ENCODE measurements at places on chromosomes 7 and 10.

GRCh38 chr10:63757067-63757466 is 235.9 kb downstream of the REEP3 start:
- DNase-seq: no peak

DNA sequence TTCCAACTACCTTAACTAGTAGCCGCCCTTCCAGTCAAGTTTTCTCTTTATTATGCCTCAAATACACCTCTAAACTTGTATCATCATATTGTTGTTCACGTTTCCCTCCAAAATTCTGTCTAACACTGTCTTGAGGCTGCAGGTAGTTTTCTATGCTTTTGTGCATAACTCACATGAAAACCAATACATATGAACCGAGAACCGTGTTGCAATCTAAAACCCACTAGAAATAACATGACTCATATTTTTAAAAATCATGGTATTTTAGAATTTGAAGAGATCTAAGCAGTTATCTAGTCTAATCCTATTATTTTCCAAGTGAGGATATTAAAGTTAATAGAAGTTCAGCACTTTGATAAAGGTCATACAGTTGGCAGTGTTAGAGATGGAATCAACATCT is 18.2 kb downstream of the LIPF start:
- no peak for DNase-seq

DNA sequence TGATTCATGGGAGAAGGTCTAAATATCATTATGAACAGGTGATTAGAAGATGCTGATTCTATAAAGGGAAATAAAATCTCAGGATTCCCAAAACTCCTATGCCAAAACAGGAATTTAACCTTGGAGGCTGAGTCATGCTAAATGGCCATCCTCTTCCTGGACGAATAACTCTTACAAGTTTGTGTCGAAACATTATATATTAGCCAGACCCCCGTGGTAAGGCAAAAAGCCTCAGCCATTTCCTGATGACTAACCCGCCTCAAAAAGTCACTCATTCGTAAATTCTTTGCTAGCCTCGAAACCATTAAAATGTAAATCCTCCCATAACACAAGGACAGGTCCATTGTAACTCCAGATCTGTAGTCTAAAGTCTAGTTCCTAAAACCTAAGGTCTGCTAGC is 32.0 kb downstream of the CUL2 start:
- DNase-seq: no peak

DNA sequence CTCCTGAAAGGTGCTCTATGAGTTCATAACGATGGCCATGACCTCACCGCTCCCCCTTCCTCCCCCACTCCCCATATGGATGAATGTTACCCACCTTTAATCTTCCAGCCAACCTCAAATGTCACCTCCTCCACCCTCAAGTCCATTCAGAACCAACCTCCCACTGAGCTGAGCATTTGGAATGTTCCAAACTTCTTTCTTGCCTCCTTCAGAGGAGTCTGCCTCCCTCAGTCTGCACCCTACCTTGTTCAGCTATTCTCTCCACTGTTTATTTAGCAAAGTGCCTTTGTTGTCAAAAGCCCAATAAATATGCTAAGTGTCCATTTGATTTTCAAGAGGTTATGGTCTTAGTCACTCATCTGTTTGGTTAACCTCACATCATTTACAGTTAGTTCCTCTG is 22.9 kb upstream of the MTPAP start:
- DNase-seq: no peak

- DNase-seq: peak; percentile 49
Observed at GRCh38 chr10:43348511-43349312, 22.7 kb upstream of the FXYD4 start.

GRCh38 chr10:98676895-98677294 is 230.2 kb upstream of the HPS1 start:
- DNase-seq: no peak

DNA sequence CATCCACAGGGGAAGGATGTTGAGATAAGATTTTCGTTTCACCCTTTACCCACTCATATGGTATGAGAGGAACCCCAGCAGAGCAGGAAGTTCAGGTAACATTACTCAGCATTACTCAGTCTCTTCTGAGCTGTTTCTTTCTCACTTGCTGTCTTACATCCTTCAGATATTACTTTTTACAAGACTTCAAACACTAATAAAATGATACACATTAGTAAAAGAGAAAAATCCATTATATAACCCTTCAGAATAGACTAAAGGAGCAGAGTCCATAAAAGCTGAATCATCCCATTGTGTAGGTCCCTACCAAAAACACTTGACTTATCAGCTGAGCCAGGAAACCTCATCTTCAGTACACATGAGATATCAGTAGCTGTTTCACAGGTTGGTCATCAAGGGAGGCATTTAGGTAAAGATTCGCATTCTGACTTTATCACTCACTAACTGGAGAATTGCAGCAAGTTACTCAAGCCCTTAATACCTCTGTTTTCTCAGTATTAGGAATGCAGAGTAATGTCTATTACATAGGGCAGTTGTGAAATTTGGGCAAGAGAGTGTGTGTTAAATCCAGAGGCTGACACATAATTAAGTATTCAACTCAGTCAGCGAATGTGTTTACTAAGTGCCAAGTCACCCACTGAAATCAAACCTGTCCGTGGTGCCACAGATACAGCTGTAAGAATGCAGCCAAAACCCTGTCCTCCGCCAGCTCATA is 44.7 kb downstream of the KLF6 start:
- DNase-seq: no peak

DNA sequence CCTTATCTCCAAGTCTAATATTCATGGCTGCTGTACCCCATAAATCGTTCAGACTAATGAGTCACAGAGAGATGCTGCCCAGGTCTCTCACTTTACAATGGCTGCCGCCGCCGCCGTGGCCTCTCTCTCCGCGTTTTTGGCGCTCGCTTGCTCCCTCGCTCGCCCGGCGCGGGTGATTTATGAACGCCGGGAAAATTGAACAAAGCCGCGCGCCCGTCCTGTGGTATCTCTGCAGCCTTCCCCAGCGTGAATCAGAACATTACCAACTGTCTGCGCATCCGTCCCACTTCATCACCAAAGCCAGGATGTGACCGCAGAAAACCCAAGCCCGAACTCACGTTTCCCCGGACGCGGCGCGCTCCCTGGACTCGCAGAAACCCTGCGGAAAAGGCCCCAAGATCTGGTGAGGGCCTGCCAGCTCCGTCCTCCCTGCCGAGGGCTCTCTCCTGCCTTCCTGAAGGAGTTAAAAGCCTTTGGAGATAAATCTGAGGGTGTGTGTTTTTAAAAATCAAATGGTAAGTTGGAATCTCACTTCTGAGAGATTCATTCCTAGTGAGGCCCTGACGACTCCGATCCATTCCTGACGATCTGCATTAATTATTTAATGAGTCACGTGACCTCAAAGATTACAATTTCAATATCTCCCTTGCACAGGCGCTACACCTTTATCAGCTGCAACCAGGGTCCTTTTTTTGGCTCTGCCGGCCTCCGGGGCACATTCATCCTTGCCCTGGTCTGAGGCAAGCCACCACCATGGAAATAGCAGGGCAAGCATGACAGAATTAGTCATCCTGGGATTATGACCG is 6.3 kb downstream of the HOXA4 start:
- DNase-seq: no peak

All from NCI-H1092 (cell line).